ENCODE measurements at places on chromosomes 5 and 9.
A peak's percentile ranks its signal among the peaks of the same experiment; 100 is the strongest.

- no peak for DNase-seq
These were observed 191.2 kb downstream of the ACTL7B start for GRCh38 chr9:108664309-108665255.

GRCh38 chr9:116450378-116451139 lies 236.5 kb upstream of the TRIM32 start:
- peak; percentile 90 for DNase-seq

DNA sequence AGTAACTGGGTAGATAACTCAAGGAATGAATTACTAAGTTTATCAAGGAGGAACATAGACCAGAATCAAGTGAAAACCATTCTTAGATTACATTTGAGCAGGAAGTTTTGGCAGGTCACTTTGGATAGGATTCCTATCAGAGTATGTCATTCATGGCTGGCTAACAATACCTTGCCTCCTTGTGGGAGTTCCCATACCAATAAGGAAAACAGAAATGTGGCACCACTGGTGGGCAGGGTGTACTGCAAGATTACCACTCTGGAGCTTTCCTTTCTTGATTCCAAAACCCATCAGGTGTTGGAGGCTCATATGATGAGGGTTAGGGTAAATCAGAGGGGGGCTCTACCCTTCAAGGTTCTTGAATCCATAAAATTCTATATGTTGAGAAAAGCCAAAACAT lies 18.6 kb upstream of the SPATA31D1 start:
- no peak for DNase-seq

DNA sequence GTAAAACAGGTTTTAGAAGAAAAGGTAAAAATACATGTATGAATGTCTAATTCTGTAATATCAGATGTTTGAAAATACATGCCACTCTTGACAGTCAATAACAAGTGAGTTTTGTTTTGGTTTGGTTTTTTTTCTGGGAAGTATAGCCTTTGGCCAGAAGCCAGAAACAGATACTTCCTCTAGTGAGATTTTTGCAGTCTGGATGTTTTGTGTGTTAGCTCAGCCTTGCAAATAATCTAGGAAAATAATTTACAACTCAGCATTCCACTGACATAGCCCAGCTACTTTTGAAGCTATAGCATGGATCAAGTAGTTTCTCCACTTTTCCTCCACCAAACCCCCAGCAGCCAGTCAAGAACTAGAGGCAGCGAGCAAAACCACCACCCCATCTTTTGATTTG lies 56.7 kb downstream of the SLC1A1 start:
- no peak for DNase-seq

- no peak for DNase-seq
These were observed 2.8 kb downstream of the CDH10 start for GRCh38 chr5:24642022-24642421.

- no peak for DNase-seq
These were observed 61.3 kb downstream of the SGCD start for GRCh38 chr5:156388233-156388632.

DNA sequence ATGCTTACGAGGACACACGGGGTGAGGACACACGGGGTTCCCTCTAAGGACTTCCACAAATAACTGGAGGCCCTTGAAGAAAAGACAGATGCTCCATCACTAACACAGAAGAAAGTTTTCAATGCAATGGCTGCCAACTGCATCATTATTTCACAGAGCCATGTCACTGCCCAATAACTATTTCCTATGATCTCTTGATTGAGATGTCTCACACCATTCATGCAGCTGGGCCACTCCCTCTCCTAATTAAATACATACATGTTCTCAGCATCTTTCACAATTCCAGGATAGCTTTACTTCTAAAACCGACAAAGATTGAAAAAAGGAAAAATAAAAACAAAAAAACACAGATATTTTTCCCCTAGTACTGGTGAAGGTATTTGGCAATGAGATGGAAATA lies 650.8 kb downstream of the SEMA5A start:
- no peak for DNase-seq

DNA sequence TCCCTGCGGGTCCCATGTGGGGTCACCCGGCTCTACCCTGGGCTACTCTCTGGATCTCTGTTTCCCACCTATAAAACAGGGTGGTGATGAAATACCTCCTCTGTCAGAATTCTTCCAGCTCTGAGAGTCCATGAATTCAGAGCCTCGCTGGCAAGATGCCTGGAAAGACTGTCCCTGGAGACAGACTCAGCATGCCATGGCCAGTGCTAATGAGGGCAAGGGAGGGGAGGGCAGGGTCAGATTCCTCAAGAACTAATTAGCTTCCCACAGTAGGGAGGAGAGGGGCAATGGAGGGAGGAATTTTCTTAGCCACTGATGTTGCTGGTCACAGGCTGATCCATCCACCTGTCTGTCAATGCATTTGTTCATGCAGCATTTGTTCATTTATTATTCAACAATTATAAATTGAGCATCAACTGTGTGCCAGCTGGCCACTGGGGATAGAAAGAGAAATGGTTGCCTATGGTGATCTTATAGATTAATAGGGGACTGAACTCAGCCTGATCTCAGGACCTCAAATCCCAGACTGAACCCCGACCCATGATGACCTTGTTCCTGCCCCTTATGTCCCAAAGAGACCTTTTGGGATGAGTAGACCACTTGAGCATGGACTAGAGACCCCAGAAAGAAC lies 4.7 kb downstream of the SYNPO start:
- no peak for DNase-seq

- no peak for DNase-seq
These were observed 26.3 kb downstream of the OR2V2 start for GRCh38 chr5:181173420-181174342.

DNA sequence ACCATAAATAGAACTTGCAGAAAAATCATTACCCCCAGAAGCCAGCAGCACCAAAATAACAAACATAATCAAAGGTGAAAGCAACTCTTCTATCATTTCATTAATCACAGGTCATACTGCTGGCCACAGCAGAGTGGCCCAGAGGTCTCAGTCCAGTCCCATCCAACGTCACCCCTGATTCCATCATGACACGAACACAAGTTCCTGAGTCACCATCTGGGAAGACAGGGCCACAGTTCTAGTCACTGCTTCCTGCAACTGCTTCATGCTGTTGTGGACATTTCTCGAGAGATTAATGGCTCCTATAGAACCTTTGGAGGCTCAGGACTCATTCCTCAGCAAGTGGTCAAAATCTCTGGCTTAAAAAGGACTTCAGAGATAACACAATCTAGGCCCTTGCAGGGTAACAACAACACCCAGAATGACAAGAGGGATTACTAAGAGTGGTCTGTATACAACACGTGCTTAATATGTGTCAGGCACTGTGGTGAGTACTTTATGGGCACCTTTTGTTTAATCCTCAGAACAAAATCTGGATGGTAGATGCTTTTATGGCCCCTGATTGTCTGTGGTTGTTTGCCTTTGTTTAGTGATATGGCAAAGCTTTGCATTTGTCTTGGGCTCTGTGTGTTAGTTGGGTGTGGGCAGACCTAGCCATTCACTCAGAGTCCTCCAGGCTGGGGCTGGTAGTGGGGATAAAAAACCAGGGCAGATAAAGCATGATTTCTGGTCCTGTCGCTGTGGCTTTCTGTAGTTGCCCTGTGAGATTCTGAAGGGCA lies 184.3 kb downstream of the DAB2IP start:
- DNase-seq = no peak

DNA sequence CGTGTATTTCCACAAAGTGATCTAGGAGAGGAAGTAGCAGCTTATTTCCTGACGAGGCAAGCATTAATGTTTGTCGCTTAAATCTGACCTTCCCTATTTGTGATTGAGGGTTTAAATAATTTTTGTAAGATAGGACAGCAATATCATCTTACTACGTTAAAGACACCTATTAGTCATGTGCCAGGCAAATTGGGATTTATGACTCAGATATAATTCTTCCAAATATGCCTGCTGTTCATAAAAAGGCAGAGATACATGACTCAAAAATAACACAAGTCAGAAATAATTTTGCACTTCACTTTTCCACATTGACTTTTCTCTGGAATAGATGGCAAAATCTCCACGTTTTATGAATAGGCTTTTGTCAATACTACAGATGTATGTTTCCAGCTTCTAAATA lies 43.0 kb upstream of the CDH12 start:
- DNase-seq = no peak

- DNase-seq = no peak
These were observed 35.1 kb downstream of the PJA2 start for GRCh38 chr5:109374625-109375024.

DNA sequence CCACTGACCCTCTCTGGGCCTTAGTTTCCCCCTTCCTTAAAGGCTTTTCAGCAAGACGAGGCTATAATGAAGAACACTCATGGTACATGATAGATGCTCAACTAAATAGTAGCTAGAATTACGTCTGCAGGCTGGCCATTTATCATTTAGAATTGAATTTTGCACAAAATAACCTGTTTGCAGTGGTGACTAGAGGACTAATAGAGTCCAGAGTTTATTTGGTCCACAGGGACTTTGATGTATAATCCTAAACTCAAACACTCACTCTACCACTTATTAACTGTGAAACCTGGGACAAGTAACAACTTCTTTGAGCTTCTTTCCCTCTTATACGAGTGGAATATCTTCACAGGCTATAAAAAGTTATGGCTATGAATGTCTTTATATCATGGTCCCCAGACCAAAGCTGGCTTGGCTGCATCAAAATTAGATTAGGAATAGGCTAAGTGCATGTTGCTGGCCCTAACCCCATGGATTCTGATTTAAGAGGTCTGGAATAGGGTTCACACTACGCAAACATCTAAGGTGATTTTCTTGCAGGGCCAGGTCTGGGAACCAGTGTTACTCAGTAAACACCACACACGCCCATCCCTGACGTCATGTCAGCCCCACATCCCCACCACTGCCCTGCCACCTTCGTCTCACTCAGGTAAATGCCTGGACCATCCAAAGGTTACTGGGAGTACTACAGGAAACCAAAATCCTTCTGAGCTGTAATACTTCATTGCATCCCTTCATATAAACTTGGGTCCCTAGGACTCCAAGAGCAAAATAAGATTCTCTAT lies 150.6 kb downstream of the FRMD3 start:
- no peak for DNase-seq

GRCh38 chr5:14032918-14033317 lies 88.4 kb upstream of the DNAH5 start:
- no peak for DNase-seq

DNA sequence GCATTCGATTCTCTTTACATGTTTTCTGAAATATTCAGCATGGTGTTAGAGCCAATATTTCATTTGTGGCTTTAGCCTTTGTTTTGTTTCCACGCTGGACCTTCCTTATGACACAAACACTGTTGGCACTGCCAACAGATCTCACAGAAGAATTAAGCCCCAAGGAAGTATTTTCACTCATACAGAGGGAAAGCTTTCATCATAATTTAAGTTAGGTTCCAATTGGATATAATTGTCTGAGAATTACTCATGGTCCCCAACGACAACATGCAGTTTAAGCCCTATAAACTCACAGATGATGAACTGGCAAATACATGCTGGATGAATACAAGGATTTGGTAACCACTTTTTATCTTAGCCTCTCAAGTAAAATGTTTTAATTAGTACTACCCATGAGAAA lies 259.5 kb downstream of the EBF1 start:
- no peak for DNase-seq

DNA sequence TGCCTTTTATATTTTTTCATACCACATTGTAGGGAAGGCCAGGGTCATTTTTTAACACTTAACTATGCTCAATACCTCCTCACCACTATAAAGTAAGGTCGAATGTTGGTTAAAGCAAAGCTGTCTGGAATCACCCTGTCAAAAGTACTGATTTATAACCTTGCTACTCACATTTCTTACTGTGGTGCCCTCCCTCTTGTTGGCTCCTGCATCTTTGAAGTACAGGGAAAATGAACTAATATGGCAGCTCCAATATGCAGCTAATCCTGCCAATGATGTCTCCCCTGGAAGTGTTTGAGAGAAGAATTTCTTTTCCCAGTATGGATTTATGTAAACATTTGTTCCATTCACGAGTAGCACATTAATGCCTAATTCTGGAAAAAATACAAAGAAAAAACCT lies 108.4 kb upstream of the RPS23 start:
- no peak for DNase-seq

- DNase-seq = no peak
These were observed 76.5 kb downstream of the PHF2 start for GRCh38 chr9:93652604-93653592.

DNA sequence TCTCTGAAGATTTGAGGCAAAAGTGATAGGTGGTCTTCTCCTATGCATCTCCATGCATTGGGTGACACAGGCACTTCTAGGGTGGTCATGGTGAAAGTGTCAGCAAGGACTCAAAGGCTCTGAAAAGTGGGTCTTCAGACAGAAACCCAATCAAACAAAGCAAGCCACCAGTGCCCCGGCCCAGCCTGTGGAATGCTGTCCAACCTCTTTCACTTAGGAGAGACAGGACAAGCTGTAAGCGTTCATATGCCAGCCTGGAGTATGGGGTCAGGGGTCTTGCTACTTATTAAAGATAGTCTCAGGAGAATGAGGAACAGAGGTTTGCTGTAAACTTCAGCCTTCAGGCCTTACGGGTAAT lies 324.5 kb downstream of the GADD45G start:
- no peak for DNase-seq

- DNase-seq = no peak
These were observed 2.3 kb upstream of the RASEF start for GRCh38 chr9:83065233-83065632.

DNA sequence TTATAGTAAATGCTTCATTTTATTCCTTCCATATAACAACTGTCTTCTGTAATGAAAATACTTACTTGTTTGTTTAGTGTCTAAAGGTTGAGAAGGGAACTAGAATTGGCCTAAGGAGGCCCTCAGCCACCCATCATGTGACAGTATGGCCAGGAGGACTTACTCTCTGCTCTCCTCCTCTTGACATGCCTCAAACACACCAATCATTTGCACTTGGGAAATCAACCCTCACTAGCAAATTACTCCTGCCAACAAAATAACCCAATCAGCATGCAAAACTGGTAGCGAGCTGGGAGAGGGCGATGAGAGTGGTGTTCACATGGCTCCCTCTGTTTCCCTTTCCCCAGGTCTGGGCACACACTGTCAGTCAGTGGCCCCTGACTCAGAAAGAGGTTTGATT lies 58.6 kb upstream of the MEF2C start:
- no peak for DNase-seq

- DNase-seq = no peak
These were observed 4.6 kb downstream of the TUBB4B start for GRCh38 chr9:137245450-137246421.

DNA sequence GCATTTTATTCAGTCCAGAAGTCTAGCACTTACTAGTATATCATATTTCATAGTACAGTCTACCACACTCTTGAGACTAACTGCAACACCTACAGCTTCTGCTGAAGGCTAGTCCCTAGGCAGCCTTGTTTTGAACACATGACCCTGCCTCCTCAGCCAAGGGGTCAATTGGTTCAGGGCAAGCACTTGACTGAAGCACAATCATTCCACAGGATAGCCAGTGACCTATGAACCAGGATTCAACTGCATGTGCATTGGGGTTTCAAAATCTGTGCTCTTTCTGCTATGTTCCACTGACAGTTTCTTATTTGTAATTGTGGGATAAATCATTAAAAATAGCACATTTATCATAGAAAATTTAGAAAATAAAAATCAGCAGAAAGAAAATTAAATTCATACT lies 186.8 kb downstream of the TMEM161B start:
- DNase-seq = no peak

All from brain pericyte (primary cell).